ENCODE measurements at places on chromosomes 4 and X. TPM values are rescaled to one million over a fixed set of nuclear protein-coding genes. Genes with fewer than 3 reads are reported as not detected.

The SRPX gene
- 82.8 TPM for total RNA-seq

The IL3RA gene
- 10.2 TPM for total RNA-seq

The TRMT2B gene
- total RNA-seq, result 11.3 TPM

The MAMLD1 gene
- 3.6 TPM for total RNA-seq

All from gastroesophageal sphincter (tissue), 4 donors.